ENCODE measurements at places on chromosomes 16 and 17. TPM values are rescaled to one million over a fixed set of nuclear protein-coding genes. Genes with fewer than 3 reads are reported as not detected.

Gene JPH3
- 0.32 TPM for total RNA-seq

Gene PYDC1
- not detected for total RNA-seq

Gene SYNGR3
- total RNA-seq: 1.4 TPM

Gene HOXB6
- total RNA-seq: 2.0 TPM

Gene SDK2
- 12.9 TPM for total RNA-seq

Gene SLC5A2
- total RNA-seq: 3.7 TPM

Gene PPM1E
- total RNA-seq: 0.17 TPM

Gene RDM1
- 0.75 TPM for total RNA-seq

Gene KRT40
- not detected for total RNA-seq

Gene PPL
- 62.2 TPM for total RNA-seq

Gene ZNF747
- 11.9 TPM for total RNA-seq

Gene FAM222B
- 45.3 TPM for total RNA-seq

Gene USP7
- total RNA-seq: 108 TPM

Gene SLC13A2
- total RNA-seq: 55.0 TPM

Gene SLC26A11
- total RNA-seq: 16.3 TPM

Gene MTSS2
- total RNA-seq: 113 TPM

Gene KRTAP1-4
- total RNA-seq: not detected

Gene NGFR
- total RNA-seq: 10.3 TPM

Gene ZNF23
- 6.3 TPM for total RNA-seq

Gene NECAB2
- 0.29 TPM for total RNA-seq

Gene ULK2
- total RNA-seq: 22.4 TPM

Gene PMFBP1
- 0.66 TPM for total RNA-seq

Gene AHSP
- not detected for total RNA-seq
